ENCODE measurements at places on chromosomes 5 and 9. TPM values are rescaled to one million over a fixed set of nuclear protein-coding genes. Genes with fewer than 3 reads are reported as not detected.

GRCh38 chr5:173719731-173720082 lies 103.3 kb upstream of the BOD1 start:
- no peak for DNase-seq

- no peak for DNase-seq
Measured at GRCh38 chr9:70802758-70803436, 318.5 kb downstream of the TRPM3 start.

- DNase-seq: no peak
Measured at GRCh38 chr5:119250946-119251901, 104.6 kb upstream of the TNFAIP8 start.

DNA sequence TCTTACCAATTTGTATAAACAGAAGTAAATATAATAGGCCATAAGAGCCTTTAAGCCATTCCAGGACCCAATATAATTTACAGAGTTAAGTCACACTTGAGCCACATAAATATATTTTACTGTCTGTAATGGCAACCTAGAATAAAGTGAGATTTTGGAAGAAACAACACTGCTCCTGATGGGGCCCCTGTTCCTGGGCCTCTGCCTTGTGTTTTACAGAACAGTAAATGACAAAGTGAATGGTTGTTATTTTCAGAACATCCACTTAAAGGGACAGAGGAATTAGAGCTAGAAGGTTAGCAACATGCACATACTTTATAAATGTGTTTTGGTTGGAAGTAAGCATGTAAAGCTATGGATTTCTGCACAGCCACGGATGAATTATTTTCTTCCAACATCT lies 3.6 kb downstream of the PTGER4 start:
- no peak for DNase-seq

DNA sequence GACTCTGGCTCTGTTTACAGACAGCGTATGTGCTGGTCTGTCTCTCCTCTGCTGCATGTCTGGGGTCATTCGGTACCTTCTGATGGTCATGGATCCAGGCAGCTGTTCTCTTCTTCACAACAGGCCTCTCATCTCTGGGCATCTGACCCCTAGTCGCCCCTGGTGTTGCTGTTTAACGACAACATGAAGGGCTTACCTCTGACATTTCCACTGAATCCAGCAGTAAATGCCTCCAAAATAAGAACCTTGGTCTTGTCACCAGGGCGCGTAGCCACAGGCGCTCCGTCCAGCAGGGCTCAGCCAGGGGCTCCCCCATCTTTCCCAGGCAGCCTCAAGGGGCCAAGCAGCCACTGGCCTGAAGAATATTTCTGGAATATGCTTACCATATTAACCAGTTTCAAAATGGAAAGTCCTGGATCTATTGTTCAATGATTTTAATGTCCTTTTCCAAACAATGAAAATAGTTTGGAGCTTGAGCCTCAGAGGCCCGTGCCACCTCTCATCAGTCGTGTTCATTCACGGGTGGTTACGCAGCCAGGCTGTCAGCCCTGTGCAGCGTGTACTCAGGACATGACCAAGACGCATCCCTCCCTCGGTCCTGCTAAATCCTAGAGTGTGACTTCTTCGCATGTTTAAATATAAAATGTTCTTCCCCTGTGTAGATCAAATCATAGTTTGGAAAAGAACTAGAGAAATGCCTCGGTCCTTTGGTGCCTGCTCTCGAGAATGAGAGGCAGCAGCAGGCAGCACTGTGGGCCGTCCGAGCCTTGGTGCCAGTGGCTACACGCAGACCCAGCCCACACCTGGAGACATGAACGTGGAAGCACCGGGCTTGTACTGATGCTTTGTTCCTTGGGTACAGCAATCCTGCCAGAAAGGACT lies 30.1 kb upstream of the LRRC14B start:
- peak; percentile 57 for DNase-seq

GRCh38 chr9:21564175-21564574 lies 82.1 kb upstream of the IFNE start:
- DNase-seq: no peak

DNA sequence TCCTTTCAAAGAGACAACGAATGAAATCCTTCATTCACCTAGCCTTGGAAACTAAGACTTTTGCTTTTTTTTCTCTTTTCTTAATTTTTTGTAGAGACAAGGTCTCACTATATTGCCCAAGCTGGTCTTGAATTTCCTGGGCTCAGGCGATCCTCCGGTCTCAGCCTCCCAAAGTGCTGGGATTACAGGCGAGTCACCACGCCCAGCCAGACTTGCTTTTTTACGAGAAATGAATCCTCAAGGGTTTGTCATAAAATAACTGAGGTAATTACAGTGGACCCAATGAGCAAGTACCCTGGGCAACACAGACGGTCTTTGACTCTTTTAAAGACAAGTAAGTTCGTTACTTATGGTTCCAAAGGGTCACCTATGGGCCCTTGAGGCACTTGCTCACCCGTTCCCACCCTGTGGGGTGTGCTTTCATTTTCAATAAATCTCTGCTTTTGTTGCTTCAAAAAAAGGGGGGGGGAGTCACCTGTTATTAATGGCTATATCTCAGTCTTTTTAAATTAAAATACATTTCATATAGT lies 70.4 kb downstream of the TRPM6 start:
- DNase-seq: no peak

GRCh38 chr9:131432597-131433301 lies 38.9 kb downstream of the PRRC2B start:
- DNase-seq: peak; percentile 93

DNA sequence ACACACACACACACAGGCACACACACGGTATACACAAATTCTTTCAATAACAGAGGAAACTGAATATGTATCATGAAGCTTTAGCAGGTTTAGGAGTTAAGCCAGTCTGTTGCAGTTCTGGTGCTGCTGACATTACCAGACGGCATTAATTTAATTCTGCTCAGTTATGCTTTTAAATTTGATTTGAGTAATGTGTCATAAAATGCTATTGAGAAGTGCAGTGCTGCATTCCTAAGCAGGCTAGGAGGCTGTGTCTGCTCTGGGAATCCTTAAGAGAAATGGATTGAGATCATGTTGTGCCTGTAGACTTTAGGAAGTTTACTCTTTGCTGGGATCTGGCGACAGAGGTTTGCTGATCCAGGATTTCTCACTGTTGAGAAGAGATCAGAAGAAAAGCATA lies 733.8 kb downstream of the BRINP1 start:
- DNase-seq: no peak

DNA sequence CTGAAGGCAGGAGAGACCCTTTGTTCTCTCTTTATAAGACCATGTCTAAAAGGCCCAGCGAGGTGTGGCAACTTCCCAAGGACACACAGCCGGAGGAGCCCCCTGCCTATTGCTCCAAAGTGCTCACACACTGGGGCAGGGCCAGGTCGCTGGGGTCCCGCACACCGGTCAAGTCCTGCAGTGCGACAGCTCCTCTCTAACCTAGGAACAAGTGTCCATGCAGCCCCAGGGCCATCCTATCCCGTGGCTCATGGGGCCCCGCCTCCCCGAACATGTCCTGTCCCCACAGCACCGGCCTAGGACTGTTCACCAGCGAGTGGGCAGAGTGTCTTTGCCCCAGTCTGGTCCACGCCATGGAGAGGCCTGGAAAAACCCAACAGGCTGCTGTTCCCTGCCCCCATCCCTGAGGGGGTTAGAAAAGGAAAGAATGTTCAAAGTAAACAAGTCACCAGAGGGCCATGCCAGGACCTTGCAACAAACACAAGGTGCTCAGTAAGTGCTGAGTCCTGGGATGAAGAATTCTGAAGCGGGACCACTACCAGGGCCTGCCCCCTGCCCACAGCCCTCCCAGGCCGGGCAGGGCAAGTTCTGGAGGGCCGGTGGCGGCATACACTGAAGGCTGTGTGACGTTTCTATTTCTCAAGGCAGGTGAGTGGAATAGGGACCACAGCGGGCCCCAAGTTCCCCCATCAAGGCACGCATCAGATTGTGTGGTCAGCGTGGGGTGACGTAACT lies 938 bp downstream of the NINJ1 start:
- DNase-seq: peak; percentile 91

DNA sequence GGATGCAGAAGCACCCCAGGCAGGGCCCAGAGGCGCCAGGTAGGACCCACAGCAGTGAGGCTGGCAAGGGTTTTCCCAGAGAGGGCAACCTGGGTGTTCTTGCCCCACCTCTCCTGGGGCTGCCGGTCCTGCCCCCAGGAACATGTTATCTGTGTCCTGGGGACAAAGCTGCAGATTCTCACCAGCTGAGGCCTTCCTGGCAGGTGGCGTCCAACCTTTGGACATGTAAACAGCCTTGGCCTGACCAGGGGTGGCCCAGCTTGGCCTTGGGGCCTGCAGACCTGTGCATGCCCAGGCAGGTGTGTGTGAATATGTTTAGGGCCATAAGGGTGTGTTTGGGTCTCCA lies 101.8 kb upstream of the LARP1 start:
- no peak for DNase-seq

The KIF20A gene
- 7.2 TPM for total RNA-seq

The ZNF354B gene
- total RNA-seq: 12.3 TPM

The PKD2L2 gene
- total RNA-seq: under 0.01 TPM

The LHX3 gene
- total RNA-seq: under 0.01 TPM

The EIF4E1B gene
- total RNA-seq: not detected

The CLPTM1L gene
- total RNA-seq: 139 TPM
